ENCODE measurements at places on chromosomes 1 and 21.

DNA sequence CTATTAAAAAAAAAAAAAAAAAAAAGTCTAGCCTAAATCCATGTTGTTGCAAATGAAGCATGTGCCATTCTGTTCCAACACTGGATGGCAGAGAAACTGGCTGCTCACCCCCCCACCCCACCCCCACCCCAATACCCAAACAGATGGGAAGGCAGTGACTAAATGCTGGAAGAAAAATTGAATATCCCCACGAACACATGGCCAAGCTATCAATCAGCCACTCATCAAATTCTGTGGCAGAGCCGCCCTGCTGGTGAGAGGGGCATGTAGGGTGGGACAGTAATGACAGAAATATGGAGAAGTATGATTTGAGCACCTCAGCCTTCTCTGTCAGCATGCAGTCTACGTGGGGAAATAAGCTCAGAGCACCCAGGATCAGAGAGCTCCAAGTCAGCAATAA, 34.1 kb downstream of the OPTC start:
- DNase-seq = no peak

GRCh38 chr1:11521582-11522399, 42.8 kb downstream of the DISP3 start:
- DNase-seq = no peak

DNA sequence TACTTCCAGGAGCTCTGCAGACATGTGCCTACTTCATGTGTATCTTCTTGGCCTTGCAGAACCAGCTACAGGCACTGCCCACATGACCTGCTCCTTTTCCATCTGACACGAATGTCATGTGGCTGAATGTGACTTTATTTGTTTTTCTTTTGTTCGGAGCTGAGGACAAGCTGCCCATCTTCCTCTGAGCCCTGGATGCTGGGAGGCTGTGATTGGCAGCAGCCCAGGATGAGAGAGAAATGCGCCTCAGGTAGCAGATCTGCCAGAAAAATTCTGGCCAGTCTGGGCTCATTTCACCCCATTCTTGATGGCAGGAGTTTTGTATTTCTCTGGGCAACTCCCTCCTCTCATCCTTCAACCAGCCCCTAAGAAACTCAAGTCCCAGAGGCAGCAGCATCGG, 372.0 kb downstream of the RPS6KC1 start:
- DNase-seq = no peak

- no peak for DNase-seq
These were observed 14.4 kb upstream of the CAMTA1 start for GRCh38 chr1:6770751-6771440.

- DNase-seq = no peak
These were observed 19.4 kb upstream of the LRRN2 start for GRCh38 chr1:204704794-204705492.

Data from putamen (tissue), 1 donor.